NCI-H2081 (cell line): ENCODE measurements at places on chromosomes 1 and 21.

- DNase-seq, result no peak
Measured at GRCh38 chr1:219188331-219188803, 14.7 kb downstream of the LYPLAL1 start.

- no peak for DNase-seq
Measured at GRCh38 chr1:195218428-195219212, 1389.6 kb downstream of the KCNT2 start.

GRCh38 chr1:244761279-244761678, 74.2 kb upstream of the COX20 start:
- no peak for DNase-seq

DNA sequence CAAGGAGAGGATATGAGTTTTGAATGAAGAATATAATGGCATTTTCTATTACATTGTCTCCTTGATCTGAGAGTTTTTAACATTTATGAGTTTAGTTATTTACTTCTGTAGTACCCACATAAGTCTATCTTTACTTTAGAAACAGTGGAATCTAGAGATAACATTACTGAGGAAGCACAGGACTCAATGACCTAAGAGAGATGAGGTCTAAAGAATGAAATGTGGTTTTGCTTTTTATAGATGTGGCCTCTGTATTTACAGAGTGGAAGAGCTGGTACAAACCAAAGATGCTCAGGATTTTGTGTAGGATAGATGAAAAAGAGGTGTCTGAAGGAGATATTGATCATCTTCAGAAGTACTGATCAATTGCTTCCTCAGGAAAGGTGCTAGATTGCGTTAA, 177.3 kb downstream of the KCTD3 start:
- DNase-seq, result no peak
